ENCODE measurements at places on chromosomes 6 and 20.

DNA sequence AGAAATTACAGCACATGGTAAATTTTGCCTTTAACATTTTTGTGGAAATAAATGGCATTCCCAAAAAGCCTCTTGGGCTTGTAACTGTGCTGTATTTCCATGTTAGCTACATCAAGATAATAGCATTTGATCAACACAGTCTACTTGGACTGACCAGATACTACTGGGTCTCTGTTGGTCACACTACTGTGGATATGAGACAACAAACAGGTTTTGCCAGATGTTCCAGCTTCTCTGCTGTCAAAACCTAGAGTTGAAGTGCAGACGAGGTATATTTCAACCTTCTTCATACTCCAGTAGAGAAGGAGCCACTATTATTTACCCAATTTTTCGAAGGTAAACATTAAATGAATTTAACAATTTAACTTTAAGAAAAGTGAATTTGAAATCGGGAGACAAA lies 284.7 kb upstream of the CITED2 start:
- no peak for DNase-seq

DNA sequence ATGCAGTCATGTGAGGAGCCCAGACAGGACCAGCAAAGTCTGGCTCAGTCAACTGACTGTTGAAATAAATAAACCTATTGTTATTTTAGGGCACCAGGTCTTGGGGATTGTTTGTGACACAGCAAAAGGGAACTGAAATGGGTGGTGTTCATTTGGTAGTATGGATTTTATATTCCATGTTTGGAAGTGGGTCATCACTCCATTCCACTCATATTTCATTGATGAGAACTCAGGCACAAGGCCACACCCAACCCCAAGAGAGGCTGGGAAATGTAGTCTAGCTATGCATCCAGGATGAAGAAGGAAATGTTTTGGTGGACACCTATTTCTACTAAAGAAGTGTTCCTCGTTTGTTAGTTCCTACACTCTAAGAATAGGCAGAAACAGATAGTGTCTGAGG lies 64.9 kb upstream of the BTBD3 start:
- no peak for DNase-seq

GRCh38 chr6:72401865-72402264 lies 220.0 kb upstream of the KCNQ5 start:
- DNase-seq = no peak

DNA sequence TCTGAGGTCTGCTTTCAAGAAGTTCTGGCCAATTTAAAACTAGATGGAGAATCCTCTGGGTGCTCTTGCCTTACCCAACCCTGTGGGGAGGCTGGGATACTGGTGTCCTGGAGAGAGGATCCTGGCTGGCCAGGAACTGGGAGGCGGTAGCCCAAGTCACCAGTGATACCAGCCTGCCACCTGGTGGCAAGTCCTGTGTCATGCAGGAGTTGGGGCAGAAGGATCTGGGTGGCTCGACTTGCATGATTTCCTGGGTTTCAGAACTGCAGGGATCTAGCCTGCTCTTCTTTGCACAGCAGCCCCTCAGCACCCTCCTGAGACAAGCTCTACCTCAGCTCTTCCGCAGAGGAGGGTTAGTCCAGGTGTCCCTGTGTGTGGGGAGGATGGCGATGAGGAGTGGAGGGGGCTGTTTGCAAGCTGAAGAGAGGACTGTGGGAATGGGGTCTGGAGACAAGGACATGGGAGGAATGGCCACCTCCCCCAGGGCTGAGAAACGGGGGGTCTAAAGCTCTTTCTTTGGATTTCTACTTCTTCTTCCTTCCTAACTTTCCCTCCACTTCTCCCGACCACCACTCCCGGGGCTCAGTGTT lies 4.2 kb downstream of the KCNK17 start:
- no peak for DNase-seq

GRCh38 chr20:34300809-34301586 lies 2.2 kb downstream of the AHCY start:
- DNase-seq = no peak

DNA sequence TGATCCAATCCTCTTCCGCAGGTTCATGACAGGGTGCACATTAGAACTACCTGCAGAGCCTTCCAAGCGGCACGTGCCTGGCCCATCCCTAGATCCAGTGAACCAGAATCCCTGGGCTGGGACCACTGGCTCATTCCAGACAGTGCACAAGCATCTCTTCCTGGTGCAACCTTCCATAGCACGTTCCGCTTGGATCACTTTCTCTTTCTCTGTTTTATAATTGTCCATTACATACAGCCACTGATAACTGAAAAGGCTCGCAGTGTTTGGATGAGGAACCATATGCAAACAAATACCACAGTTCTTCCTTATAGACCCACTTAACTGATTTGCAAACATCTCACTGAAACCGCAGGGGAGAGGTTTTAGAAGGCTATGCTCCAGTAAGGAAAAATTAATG lies 59.6 kb upstream of the DDR1 start:
- no peak for DNase-seq

DNA sequence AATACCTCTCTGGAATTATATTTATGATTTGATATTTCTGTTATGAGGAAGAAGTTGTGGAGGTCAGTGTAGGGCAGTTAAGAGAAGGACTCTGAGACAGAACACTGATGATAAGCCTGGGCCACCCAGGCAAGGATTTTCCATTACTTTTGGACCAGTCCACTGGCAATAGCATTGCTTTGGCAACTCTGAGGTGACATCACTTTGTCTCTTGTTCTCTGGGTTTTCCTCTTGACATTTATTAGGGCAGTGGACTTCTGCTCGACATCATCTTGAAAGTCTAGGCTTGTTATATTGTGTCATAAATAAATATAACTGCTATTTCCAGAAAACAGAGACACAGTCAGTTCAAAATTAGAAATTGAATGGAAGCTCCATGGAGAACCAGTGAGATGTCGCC lies 268.0 kb downstream of the SMOC2 start:
- DNase-seq = no peak

GRCh38 chr6:109595998-109596397 lies 95.0 kb downstream of the AK9 start:
- no peak for DNase-seq

DNA sequence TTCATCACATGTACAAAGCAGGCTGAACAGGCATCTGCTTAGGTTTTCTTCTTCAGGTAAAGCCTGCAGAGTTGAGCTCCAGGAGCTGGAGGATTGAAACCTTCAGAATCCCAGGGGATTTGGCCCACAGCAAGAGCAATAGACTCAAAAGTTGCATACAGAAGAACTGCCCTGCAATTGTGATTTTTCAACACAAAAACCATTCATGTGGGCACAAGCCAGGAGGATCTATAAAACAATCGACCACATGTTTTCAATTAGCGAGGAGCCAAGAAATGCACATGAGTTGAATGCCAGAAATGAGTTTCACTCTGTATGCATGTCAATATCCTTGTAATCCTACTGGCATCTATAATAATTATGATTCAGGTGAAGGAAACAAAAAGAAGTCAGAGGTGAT lies 576.4 kb downstream of the HDGFL1 start:
- no peak for DNase-seq

- DNase-seq = no peak
Measured at GRCh38 chr6:131966443-131966842, 15.3 kb upstream of the CCN2 start.

DNA sequence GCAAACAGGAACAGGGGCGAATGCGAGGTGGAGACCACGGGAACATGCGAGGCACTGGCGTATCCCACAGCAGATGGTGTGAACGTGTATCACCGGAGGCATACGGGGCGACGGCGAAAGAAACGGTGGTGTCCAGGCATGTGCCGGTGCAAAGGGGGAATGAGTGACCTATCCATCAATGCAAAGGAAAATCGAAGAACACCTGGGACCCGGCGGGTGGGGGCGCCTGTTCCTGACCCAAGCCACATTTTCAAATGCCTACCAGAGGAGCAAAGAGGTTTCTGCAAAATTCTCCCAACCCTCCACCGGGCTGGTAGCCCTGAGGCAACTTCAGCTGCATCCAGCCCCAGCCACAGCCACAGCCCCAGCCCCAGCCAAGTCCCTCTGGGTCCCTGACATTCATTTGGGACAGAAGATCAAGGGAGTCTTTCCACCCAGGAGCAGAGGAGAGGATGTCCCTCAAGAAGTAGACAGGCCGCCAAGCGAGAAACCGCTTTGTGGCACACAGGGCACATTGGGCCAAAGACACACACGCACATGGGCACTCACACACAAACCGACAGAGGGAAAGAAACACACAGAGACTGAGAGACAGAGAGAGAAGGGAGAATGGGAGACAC lies 164.0 kb upstream of the ZNF337 start:
- no peak for DNase-seq

DNA sequence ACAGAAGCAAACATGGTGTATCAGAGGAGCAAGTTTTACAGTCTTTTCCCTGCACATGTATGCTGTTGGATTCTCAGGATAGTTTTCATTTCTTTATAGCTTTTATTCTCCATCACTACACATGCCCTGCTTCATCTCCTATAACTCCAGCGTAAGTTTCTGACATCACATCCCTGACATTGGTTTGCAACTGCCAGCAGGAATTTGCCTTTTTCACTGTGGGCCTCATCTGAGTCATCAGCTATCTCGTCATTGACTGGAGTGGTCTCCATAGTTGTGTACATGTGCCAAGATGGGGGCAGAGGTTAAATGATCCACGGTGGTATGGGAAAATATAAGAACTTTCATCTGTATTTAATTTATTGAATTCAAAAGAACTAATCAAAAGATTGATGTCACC lies 96.7 kb downstream of the SLX4IP start:
- DNase-seq = no peak

DNA sequence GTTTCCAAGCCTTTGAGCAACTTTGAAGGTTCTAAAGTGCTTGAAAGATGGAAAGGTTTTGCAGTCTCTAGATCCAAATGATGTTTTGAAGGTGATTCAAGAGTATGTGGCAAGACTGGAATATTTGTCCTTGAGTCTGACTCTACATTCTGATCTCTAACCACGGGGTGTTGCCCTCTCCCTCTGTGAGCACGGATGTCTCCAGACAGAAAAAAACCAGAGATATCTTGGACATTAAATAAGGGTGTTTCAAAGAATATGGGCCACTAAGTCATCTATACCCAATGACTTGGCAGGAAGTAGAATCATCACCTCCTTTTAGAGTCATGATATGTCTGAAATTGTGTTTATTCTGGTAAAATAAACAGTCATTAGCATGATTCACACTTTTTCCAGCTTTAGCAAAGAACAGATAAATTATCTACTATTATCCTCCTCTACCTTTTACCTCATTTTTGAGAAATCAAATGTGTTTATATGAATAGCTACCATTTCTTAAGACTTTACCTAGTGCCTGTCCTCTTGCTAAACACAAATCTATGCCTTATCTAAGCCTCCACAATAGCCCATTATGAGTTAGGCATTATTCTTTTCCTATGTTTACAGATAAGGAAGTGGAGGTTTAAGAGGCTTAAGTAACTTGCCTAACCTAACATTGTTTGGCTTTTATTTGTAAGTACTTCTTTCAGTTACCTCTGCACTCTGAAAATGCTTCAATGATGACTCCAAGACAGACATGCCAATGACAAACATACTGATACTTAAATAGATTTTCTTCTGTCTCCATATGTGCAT lies 384.4 kb downstream of the BMP2 start:
- DNase-seq = no peak
